Activated CD4-positive, alpha-beta T cell treated with anti-CD3 and anti-CD28 coated beads, Interleukin-2, Interleukin-4, amounts not matched to agents 100 ng/mL and 50 ng/mL, durations not matched to agents 16 hours and 8 hours (primary cell): ENCODE measurements at places on chromosomes 2 and 18.

DNA sequence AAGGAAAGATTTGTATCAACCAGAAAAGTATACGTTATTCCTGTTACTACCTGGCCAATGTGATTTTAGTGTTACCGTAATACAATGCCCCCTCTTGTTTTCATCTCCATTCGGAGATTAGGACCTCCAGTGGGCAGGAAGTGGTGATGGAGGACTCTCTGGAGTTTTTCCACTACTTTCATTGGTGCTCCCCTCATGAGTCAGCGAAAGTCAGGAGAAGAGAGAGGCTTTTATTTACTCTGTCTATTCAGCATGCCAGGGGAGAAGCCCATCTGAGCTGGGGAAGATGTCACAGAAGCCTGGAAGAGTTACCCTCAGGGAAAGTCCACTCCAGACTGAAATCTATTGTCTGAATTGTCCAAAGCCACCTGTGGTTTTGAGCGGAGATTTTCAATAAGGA, 88.2 kb upstream of the THUMPD2 start:
- no peak for DNase-seq

GRCh38 chr18:76233876-76234675, 261.0 kb downstream of the ZNF516 start:
- DNase-seq, result no peak

DNA sequence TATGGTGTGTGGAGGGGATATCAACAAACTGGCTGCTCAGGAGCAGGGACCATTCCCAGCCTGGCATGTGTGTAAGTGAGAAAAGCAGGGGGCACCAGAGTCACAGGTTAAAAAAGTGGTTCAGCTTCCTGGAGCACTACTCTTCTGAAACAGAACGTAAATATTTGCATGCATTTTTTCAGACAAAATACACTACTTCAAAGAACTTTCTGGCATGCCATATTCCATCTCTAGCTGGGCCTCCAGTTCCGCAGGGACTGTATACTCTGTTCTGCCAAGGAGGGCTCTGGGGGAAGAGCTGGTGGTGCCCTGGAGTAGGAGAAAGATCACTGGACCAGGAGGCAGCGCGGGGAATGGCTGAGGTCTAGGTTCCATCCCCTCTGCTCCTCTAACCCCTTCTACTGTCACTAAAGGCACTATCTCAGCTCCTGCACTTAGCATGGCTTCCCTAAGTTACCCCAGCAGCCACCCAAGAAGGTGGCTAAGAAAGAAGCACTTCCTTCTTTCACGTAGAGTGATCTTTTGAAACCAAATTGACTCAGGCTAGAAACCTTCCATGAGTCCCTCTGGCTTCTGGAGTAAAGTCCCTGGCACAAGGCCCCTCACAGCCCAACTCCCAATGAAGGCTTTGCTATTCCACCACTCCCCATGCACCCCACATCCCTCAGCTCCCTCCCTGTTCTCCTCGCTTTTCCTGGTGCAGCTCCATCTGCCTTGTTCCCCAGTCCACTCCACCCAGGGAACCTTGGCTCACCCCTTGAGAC, 57.6 kb upstream of the CABLES1 start:
- no peak for DNase-seq

- no peak for DNase-seq
Observed at GRCh38 chr18:21342372-21342771, 100.3 kb downstream of the GREB1L start.

- DNase-seq, result no peak
Observed at GRCh38 chr2:172510088-172510487, 45.8 kb upstream of the PDK1 start.

GRCh38 chr2:231613663-231614558, 21.2 kb downstream of the TEX44 start:
- peak; percentile 81 for DNase-seq

- no peak for DNase-seq
Observed at GRCh38 chr2:109472974-109473373, 140.8 kb downstream of the SEPTIN10 start.

DNA sequence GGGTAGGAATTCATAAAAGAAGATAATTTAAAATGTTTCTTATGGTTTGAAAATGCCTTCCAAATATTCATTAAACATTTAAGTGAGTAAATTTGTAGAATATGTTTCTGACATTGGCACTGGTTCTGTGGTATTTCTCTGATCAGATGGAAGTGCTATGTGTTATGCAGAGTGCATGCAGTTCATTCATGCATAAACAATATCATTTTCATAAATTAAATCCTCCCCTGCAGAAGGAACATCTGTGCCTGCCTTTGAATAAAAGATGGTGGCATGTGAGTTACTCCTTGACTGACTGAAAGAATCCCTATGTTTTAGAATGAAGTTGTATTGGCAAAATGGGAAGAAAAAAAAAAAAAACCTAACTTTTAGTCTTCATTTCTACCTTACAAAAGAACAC, 5.9 kb downstream of the NEUROD1 start:
- no peak for DNase-seq

- no peak for DNase-seq
Observed at GRCh38 chr18:7248877-7249276, 18.0 kb downstream of the LRRC30 start.

DNA sequence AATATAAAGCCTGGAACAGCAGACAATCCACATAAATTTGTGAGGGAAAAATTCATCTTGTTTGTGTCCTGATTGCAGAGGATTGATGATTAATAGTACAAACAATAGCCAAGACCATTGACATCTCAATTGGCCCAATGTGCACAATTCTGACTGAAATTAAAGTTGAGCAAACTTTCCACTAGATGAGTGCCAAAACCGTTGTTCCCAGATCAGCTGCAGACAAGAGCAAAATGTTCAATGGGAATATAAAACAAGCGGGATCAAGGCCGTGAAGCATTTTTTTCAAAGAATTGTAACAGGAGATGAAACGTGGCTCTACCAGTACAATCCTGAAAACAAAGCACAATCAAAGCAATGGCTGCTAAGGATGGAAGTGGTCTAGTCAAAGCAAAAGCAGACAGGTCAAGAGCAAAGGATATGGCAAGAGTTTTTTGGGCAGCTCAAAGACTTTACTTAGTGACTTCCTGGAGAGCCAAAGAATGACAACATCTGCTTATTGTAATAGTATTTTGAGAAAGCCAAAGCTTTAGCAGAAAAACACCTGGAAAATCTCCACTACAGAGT, 55.9 kb upstream of the KIF5C start:
- no peak for DNase-seq
